ENCODE measurements at places on chromosomes 11 and 22. TPM values are rescaled to one million over a fixed set of nuclear protein-coding genes. Genes with fewer than 3 reads are reported as not detected.

PGA5 gene
- 0.52 TPM for total RNA-seq

CAVIN3 gene
- 1.8 TPM for total RNA-seq

PANX2 gene
- 0.94 TPM for total RNA-seq

RELT gene
- 64.0 TPM for total RNA-seq

TMEM179B gene
- 25.8 TPM for total RNA-seq

SHANK3 gene
- total RNA-seq: under 0.01 TPM

LRRC4C gene
- total RNA-seq: not detected

CD59 gene
- total RNA-seq: 14.9 TPM

SLC37A2 gene
- total RNA-seq: 3.5 TPM

ACTN3 gene
- total RNA-seq: not detected

CCDC116 gene
- total RNA-seq: not detected

ARHGAP8 gene
- total RNA-seq: 5.4 TPM

SUSD2 gene
- total RNA-seq: 0.31 TPM

FGF19 gene
- total RNA-seq: not detected

OR5B3 gene
- total RNA-seq: not detected

ELFN2 gene
- under 0.01 TPM for total RNA-seq

FOLR3 gene
- 1.3 TPM for total RNA-seq

FGF3 gene
- not detected for total RNA-seq

LRP4 gene
- not detected for total RNA-seq

SAA1 gene
- not detected for total RNA-seq

RFPL3 gene
- total RNA-seq: 0.21 TPM

TMEM191C gene
- 2.1 TPM for total RNA-seq
